ENCODE measurements at places on chromosomes 3 and 15.

DNA sequence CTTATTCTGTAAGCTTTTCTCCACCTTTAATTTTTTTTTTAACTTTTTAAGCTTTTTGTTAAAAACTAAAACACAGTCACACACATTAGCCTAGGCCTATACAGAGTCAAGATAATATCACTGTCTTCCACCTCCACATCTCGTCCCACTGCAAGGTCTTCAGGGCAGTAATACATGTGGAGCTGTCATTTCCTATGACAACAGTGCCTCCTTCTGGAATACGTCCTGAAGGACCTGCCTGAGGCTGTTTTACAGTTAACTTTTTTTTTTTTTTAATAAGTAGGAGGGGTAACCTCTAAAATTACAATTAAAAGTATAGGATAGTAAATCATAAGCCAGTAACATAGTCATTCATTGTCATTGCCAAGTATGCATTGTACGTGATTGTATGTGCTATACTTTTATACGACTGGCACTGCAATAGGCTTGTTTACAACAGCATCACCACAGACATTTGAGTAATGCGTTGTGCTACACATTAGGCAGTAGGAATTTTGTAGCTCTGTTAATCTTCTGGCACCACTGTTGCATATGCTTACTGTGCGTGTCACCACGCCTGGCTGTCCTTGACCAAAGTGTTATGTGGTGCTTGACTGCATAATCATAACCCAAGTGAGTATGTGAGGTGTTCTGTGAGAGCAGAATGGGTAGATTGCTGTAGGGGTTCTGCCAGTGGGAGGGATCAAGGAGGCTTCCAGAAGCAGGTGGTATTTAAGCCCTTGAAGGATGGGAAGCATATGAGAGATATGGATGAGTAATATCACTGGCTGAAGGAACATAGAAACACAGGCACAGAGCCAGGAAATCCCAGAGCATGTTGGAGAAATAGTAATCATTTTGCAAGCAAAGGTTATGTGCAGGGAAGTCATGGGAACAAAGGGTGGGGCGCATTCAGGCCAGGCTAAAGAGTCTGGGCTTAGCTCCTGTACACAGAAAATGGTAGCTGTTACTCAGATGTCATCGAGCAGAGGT is 18.3 kb downstream of the FBXO22 start:
- DNase-seq = no peak

DNA sequence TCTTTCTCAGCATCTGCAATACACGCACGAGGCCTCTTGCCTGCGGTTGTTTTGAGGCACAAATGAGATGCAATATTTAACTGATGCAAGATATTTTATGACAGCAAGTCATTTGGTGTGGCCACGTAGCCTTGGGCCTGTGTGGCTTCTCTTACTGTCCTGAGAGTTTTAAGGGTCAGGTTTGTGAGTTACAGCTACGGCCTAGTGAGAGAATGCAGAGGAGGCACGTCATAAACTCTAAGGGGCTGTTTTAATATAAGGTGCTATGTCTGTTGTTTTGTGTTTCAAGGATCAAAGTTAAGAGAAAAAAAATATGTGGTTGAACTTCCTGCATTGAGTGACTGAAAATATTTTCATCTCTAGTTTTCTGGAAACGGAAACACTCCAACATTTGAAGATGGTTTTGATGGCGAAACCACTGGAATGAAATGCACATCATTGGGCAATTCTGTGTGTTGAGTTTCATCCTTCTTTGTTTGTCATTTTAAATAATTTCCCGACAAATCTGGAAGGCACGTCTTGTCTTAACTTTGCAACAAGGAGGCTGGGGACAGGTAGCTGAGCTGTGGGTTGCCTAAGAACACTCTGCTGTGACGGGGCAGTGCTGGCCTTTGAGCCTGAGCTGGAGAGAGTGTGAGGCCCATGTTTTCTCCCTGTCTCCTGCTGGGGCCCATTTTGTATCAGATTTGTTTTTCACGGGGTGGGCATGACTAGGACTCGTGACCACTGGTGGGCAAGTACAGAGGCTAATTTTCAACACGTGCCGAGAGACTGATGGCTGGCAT is 5.1 kb downstream of the APBA2 start:
- no peak for DNase-seq

- no peak for DNase-seq
These were observed 17.3 kb upstream of the GPR156 start for GRCh38 chr3:120302361-120302760.

GRCh38 chr15:38401701-38402100 is 52.2 kb upstream of the FAM98B start:
- DNase-seq = no peak

- DNase-seq = no peak
These were observed 15.2 kb downstream of the LDHAL6B start for GRCh38 chr15:59221511-59222505.

GRCh38 chr15:75195122-75195765 is 6.4 kb upstream of the C15orf39 start:
- DNase-seq = peak; percentile 94

DNA sequence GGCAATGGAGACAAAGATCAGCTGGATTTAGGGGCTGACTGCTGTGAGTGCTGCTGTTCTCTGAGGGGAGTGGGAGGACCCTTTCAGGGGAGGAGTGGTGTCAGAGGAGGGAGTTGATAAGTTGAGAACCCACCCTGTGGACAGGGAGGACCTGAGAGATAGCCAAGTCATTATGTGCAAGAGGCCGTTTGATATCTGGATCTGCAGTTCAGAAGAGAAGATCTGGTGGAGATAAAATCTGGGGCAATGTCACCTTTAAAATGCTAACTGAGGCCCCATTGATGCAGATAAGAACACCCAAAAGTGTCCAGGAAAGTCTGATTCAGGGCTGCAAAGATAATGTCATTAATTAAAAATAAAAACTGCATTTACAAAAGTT is 256.1 kb upstream of the HES1 start:
- no peak for DNase-seq

DNA sequence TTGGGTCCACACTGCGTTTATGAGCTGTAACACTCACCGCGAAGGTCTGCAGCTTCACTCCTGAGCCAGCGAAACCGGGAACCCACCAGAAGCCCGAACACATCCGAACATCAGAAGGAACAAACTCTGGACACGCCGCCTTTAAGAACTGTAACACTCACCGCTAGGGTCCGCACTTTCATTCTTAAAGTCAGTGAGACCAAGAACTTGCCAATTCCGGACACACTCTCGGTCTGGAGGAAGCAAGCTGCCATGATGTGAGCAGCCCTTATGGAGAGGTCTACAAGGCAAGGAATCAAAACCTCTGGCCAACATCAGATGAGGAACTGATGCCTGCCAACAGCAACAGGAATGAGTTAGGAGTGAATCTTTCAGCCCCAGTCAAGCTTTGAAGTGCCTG is 62.9 kb downstream of the SLC28A2 start:
- DNase-seq = no peak
